Myocyte (in vitro differentiated cells): ENCODE measurements at places on chromosomes 1 and 21. TPM values are rescaled to one million over a fixed set of nuclear protein-coding genes. Genes with fewer than 3 reads are reported as not detected.

GRCh38 chr1:83751602-83752001 is 247.3 kb downstream of the TTLL7 start:
- no peak for DNase-seq

DNA sequence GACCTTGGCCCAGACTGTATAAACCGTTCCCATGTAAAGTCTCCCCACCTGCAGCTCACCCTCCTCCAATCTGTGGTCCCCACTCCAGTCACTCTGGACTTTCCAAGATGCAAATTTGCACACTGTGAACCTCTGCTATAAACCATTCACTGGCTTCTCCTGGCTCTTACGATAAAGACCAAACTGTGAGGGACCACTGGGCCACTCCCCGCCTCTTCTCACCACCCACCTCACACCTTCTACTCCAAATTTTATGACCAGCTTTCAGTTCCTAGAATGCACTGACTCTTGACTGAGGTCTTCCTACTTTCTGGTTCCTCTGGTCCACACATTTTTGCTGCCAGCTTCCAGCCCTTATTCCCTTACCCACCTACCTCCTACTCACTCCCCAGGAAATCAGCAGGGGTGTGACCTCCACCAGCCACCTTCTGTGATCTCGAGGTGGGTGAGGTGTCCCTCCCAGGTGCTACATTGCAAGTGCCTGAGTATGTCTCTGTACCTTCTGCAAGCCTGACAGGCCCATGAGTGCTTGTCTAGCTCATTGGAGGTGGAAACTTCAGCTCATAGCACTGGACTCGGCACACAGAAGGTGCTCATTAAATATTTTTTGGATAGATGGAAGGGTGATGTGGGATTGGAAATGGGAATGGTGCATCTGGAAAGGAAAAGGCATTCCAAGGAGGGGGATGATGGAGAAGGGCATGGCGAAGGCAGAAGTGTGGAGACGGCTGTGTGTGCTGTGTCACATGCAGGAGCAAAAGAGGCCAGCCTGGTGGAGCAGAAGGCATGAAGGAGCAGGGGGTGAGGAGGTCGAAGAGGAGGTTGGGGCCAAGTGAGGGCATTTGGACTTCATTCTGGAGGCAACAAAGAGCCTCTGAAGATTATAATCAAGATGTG is 15.6 kb upstream of the CSF1 start:
- DNase-seq, result no peak

DNA sequence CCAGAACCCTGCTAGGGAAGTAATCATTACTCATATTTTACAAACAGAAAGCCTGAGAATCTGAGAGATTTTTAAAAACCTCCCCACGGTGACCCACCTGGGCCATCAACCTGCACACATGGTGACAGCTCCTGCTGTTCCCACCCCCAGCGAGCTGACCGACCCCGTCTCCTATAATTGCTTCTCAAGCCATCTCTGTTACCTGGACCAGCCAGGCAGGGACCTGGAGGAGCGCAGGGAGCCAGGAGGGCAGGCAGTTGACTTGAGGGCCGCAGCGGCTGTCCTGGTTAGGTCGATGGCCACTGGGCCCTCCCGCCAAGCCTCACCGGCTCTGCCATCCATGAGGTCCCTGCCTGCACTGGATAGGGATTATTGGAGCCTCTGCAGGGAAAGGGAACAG is 7.7 kb downstream of the TFF2 start:
- DNase-seq, result no peak

DNA sequence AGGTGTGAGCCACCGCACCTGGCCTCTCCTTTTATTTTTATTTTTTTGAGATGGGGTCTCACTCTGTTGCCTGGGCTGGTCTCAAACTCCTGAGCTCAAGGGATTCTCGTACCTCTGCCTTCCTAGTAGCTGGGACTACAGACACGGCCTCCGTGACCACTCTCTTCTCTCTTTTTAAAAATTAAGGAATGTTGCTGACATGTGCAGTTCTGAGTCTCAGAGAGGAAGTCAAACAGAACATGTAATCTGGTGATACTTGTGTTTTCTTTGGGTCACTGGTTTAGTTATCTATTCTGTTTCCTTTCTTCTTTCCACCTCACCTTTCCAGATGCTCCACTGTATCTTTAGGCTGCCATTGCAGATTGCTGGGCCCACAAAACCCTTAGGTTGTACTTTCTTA is 2.7 kb downstream of the WDTC1 start:
- no peak for DNase-seq

GRCh38 chr1:244050014-244050834 is 859 bp upstream of the ZBTB18 start:
- DNase-seq, result no peak

DNA sequence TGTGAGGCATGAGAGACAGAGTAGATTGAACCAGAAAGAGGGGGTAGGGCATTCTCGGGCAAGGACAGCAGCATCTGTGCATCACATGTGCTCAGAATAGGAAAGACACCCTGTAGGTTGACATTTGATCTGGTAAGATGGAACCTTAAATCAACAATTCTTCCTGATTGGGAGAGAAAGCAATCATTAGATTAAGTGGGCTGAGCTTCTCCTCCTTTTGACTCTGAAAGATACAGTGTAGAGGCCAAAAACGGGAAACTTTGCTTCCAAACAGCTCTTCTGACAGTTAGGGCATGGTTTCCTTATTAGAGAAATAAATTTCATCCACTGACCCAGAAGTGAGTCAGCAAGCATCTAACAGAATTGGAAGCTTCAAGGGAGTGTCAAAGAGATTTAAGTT is 9.7 kb downstream of the KIF14 start:
- peak; percentile 70 for DNase-seq

- DNase-seq, result no peak
Observed at GRCh38 chr1:94334764-94335163, 83.4 kb upstream of the ABCD3 start.

- peak; percentile 35 for DNase-seq
Observed at GRCh38 chr1:107952989-107953388, 12.0 kb downstream of the VAV3 start.

DNA sequence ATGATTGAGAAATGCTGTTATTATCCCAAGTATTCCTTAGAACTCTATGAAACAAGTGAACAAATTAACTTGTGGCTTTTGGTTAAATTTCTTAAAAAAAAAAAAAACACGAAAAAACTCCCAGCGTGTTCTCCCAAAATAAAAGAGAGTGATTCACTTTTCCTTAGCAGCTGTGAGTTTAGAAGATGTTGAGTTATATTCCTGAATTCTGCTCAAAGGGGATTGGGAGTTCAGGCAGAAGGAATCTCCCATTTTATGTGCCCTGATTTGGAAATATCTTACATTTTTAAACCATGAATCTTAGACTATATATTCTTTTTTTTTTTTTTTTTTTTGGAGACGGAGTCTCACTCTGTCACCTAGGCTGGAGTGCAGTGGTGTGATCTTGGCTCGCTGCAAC is 34.3 kb downstream of the SMG7 start:
- DNase-seq, result peak; percentile 34

GRCh38 chr1:70204139-70204538 is 1.2 kb downstream of the LRRC40 start:
- no peak for DNase-seq

GRCh38 chr1:36224537-36225282 is 467 bp downstream of the THRAP3 start:
- peak; percentile 91 for DNase-seq

The TRAF3IP3 gene
- 0.03 and 0.05 TPM in 2 replicates for total RNA-seq

The CTH gene
- total RNA-seq, result 2.3 and 3.7 TPM in 2 replicates

The TP73 gene
- 1.3 and 2.2 TPM in 2 replicates for total RNA-seq

The WNT9A gene
- 6.5 and 10.6 TPM in 2 replicates for total RNA-seq
